ENCODE measurements at places on chromosomes 13 and 19.

DNA sequence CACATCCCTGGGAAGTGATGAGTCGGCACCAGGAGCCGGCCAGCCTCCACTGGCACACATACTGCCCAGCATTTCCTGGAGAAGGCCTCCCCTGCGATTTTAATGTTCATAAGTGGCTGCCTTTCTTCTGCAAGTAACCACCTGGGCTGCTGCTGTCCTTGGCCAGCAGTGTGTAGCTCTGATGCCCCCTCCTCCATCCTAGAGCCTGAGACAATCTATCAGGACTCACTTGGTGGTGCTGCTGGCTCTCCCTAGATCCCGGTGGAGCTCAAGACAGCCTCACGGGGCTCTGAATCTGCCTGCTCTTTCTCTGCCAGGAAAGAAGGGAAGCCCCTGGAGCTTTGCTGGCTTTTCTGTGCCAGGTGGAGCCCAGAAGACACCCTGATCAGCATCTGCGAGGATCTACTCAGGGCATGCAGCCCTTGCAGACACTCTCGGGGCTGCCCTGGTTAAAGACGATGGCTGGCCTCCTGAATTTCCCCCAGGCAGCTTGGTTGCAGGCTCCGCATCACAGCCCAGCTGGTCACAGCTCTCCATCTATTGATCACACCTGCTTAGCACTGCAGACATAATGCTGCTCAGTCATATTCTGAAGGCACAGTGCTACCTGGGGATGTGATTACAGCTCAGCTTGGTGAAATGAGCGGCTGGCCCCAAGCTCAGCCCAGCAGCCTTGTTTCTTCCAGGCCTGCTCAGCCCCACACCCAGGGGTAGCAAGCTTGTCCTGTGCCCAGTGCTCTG, 122.3 kb downstream of the ZDHHC20 start:
- no peak for DNase-seq

GRCh38 chr13:47875201-47875600, 125.9 kb downstream of the SUCLA2 start:
- DNase-seq: no peak

DNA sequence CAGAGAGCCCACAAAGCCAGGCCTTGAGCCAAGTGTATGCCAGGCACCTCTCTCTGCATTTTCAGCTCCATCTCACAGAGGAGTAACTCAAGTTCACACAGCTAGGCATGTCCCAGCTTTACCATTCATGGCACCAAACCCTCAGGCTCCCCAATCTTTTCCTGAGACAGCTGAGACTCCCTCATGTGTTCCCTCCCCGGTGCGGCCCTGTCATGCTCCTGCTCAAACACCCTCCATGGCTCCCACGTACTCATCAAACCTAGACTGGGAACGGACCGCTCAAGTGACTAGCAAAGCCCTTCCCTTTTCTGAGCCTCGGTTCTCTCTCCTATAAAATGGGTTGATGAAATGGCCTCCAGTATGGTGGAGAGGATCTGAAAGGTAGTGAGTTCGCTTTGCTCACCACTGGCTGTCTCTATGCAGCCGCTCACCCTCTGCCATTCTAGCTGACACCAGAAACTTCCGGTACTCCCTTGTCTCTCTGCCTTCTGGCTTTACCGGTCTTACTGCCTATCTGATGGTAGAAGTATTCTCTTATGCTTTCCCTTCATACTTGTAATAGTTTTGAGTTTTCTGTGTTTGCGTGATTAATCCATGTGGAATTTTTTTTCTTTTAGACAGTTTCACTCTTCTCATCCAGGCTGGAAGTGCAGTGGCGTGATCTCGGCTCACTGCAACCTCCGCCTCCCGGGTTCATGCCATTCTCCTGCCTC, 7.8 kb upstream of the SLC44A2 start:
- no peak for DNase-seq

- DNase-seq: no peak
These were observed 79.6 kb upstream of the DOCK9 start for GRCh38 chr13:99057310-99057975.

- DNase-seq: no peak
These were observed 117.9 kb downstream of the CCNA1 start for GRCh38 chr13:36550177-36550576.

DNA sequence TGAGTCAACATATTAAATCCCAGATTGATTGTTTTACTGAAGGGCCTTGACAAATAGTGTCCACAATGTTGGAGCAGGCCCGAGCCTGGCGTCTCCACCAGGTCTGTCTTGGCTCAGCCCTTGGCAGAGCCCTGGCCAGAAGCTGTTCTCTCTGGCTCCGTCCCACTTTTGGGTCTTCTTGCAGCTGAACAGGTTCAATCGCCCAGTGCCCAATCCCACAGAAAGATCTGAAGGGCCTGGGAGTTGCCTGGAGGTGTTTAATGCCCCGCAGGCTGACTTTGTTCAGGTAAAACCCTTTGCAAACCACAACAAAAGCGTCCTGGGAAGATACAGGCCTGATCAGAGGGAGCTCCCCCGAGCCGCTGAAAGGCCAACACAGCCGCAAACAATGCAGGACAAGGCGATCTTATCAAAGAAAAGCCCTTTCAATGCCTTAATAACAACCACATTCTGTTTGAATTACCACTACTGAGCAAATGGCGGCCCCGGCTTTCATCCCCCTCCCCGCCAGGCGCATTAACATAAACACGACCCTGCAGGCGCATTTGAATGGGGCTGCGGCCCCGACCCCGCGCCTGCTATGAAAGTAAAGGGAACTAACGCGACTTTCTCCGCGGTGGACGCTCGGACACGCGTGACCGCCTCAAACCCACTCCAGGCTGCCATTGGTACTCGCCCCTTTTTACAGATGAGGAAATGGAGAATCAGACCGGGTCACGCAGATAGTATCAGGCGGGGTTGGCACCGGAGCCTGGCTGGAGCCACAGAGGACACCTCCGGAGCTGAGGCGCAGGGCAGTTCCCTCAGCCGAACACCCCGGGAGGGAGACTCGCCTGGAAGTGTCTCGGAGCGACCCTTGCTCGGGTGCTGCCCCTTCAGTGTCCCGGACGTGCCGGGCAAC, 3.1 kb downstream of the CDX2 start:
- no peak for DNase-seq

- DNase-seq: no peak
These were observed 152.1 kb downstream of the DACH1 start for GRCh38 chr13:71714802-71715375.

DNA sequence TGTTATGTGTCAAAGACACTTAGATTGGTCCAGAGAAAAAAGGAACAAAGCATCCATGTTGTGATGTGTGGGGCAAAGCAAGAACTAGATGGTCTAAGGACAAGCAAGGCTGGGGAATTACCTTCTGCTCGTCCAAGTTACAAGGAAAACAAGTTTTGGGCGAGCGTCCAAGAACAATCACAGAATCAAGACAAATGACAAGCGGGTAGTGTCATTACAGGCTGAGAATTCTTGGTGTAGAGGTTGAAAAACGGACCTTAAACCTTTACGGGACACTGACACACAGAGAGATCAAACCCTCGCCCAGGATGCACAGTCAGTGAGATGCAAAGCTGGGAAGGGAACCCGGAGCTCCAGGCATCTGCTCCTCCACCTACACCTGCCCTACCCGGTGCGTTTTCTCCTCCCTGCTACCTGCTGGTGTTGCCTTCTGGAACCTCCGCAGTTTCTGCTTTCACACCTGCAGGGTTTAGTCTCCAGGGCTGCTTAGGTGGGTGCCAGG, 515 bp upstream of the ZNF324B start:
- no peak for DNase-seq

DNA sequence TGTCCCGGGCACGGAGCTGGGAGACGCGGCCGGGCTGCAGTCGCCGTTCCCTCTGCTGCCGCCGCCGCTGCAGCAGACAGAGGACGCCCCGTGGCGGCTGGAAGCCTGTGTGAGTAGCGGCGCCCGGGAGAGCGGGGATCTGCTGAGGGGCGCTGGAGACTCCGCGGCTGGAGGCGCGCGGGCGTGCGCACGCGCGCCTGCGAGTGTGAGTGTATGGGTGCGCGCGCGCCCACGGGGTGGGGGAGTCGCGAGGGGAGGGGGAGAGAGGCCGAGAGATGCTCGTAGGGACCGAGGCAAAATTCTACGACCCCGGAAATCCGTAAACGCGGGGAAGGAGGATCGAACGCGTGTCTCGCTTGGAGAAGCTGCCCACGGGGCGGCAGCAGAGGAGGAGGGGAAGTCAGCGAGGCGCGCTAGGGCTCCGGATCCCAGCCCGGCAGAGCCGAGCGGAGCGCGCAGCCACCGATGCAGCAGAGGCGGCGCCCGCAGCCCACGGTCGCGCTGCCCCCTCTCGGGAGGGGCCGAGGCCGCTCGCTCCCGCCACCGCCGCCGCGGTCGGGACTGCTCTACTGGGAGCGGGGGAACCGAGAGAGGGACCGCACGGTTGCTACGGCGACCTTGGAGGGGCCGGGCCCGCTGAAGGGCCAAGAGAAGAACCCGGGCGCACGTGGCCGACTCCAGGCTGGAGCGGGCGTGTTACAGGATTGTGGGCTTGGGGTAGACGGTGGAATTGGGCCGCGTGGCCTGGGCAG, at the start of gene ENOX1:
Gene ENOX1, minus strand, starts transcription at position 207 of the 752 bp plus-strand sequence.
- DNase-seq: no peak

GRCh38 chr13:22111961-22112360, 441.1 kb downstream of the FGF9 start:
- DNase-seq: no peak

GRCh38 chr13:23059173-23059572, 121.6 kb upstream of the SGCG start:
- no peak for DNase-seq

DNA sequence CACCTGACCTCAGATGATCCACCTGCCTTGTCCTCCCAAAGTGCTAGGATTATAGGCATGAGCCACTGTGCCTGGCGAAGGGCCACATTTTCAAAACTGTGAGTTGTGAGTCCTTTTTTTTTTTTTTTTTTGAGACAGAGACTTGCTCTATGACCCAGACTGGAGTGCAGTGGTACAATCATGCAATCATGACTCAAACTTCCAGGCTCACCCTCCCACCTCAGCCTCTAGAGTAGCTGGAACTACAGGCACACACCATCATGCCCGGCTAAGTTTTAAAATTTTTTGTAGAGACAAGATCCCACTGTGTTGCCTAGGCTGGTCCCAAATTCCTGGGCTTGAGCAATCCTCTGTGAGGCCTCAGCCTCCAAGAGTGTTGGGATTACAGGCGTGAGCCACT, 3.8 kb upstream of the MYPOP start:
- no peak for DNase-seq

GRCh38 chr19:39768786-39769185, 9.9 kb upstream of the LEUTX start:
- no peak for DNase-seq

GRCh38 chr19:1251330-1252220, 3.2 kb downstream of the MIDN start:
- peak; percentile 68 for DNase-seq

GRCh38 chr13:27168086-27168485, 3.5 kb downstream of the USP12 start:
- DNase-seq: no peak

DNA sequence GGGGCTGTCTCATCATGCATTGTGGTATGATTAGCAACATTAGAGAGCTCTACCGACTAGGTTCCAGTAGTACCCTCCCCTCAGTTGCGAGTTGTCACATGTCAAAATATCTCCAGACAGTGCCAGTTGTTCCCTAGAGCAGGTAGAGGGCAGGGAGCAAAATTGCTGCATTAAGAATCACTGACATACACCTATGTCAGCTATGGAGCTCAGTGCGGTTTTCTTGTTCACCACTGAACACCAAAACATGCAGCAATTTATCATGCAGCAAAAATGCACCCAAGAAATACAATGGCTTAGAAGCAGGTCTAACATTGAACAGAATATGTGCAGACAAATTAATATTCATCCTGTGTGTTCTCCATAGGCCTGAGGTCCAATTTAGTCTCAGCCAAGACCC, 186.9 kb upstream of the STARD13 start:
- DNase-seq: no peak

- DNase-seq: no peak
These were observed 344.0 kb downstream of the DACH1 start for GRCh38 chr13:71522941-71523526.

DNA sequence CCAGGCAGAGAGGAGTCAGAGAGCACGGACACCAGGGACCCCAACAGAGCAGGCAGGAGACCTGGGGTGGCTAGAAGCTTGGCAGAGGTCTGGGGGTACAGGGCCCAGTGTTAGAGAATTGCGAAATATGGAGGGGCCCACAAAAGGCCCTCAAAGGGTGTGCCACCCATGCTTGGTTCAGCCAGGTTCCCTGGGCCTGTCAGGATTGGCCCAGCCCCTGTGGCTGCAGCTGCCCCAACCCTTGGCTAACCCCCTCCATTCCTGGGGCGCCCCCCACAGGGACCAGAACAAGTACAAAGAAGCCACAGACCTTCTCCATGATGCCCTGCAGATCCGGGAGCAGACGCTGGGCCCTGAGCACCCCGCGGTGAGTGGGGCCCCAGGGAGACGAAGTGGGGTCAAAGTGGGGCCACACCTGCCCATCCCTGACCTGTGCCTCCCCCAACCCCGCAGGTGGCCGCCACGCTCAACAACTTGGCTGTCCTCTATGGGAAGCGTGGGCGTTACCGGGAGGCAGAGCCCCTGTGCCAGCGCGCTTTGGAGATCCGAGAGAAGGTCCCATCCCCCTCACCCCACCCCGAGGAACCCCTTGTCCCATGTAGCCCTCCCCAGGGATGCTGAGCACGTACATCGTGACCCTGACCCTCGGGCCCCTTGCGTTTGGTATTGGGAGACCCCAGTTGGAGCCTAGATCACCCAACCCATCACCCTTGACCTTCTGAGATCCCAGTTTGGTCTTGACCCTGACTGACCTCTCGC, 8.0 kb downstream of the KLC3 start:
- DNase-seq: no peak

GRCh38 chr19:29372461-29372860, 153.3 kb upstream of the VSTM2B start:
- DNase-seq: no peak

GRCh38 chr13:103694033-103694432, 627.8 kb upstream of the SLC10A2 start:
- no peak for DNase-seq

DNA sequence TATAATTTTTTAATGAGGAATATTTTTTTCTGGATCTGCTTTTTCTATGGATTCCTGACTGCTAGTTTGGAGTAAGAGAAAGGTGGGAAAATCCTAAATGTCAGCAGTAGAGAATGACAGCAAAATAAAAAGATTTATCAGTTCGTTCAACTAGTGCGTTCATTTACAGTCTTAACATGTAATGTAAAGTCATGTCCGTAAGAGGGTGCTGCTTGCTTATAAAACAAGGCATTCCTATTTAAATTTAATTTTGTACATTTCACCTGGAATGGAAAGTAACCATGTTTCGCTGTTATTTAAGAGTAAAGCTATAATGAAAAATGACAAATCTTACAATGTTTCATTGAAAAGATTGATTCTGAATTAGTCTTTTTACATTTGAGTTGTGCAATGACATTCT, 76.6 kb downstream of the ZMYM2 start:
- DNase-seq: no peak

GRCh38 chr19:19524053-19524452, 4.7 kb upstream of the YJEFN3 start:
- no peak for DNase-seq

GRCh38 chr19:48353677-48354076, 10.1 kb downstream of the TMEM143 start:
- DNase-seq: no peak

Measured in CD4-positive, alpha-beta T cell treated with Interleukin-1 beta for 1 hour (primary cell).